ENCODE measurements at places on chromosomes 11 and 22.

DNA sequence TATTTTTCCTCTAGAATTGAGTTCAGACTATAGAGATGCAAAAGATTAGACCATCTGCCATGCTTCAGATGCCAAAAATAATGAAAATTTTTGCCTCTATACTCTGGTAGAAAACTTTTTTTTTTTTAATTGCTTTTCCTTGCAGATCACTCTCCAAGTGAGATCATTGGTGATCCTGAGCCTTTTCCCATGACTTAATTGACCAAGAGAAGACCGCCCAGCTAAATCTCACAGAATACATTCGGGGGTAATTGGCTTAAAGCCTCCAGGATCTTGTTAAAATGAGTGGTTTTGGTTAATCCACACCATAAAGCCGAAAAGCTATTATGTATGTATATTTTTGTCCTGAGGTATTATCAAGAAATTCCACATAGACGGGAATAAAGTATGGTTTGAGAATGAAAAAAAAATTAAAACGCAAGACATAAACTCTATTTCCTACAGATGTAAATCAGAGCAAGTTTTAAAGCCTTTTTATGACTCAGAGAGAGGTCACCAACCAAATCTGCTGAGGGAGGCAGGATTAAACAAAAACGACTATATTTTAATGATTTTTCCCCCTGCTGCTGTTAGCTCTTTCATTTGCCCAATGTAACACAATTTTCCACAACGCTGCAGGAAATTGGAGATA is 64.0 kb downstream of the PARVA start:
- DNase-seq = no peak

GRCh38 chr11:134181707-134182106 is 42.1 kb downstream of the NCAPD3 start:
- no peak for DNase-seq

DNA sequence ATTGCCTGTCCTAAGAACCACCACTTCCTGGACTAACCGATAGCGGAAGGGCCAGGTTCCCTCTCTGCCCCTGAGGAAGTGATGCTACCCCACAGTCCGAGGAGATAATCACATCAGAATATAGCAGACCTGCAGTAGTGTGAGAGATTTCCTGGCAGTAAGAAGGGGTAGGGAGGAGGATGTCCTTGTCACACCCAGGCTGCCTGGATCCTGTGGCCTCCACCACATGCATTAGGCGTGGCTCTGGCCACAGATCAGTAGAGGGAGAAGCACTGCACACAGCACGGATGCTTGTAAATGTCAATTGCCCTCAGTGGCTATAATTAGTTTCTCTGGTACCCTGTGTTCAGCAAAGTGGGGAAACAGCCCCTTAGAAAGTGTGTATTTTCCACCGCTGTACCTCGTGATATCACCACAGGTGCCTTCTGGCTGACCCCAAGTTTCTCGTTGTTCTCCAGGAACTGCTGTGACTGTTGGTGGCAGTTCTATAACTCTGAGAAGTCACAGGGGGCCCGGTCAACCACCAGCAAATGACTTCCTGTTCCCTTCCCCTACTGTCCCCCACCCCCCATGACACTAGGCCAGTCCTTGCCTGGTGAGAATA is 61.8 kb downstream of the UBASH3B start:
- no peak for DNase-seq

DNA sequence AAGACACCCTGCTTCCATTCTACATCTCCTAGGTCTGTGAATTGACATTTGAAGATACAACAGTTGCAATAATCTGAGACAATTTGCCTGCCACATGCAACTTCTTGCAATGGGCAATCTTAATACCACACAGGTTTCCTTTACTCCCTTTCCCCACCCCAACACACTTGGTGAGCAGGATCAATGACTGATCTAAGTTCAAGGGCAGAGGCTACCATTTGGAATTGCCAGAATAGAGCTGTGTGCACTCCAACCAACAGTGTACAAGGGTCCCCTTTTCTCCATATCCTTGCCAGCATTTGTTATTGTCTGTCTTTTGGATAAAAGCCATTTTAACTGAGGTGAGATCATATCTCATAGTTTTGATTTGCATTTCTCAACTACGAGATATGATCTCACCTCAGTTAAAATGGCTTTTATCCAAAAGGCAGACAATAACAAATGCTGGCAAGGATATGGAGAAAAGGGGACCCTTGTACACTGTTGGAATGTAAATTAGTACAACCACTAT is 2.9 kb upstream of the NNMT start:
- no peak for DNase-seq

DNA sequence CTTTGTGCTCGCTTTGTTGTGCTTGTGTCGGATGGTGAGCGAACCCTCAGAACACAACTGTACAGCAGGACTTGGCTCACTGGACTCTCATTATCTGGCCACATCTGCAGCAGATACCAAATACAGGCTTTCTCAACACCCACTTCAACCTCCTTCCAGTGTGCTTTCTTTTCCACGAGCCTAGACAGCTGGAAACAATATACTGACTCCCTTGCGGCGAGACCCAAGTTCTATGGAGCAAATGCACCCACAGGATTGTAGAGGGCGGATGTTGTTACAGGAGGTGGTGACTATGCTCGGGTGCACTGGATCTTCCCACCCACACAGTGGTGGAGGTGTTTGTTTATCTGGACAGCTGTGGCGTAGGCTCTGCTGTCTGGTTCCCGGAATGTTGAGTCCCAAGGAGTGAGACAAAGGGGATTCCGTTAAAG is 204.3 kb downstream of the TENM4 start:
- no peak for DNase-seq

DNA sequence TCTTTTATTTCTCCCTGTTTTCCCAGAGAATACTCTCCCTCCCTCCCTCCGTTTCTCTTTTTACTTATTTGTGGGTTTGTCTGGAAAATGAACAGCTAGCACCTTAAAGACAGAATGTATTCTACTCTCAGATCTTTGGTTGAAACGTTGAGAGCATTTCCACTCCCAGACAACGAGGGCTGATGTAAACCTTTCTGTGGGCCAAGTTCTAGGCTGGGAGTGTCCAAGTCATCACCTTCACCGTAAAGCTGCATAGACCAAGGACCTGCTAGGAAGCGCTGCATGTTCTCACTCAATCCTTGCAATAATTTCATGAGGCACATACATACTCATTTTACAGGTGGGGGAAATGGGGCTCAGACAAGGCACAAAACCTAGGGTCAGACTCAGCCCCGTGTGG is 32.4 kb downstream of the MYH9 start:
- no peak for DNase-seq

GRCh38 chr11:79610678-79611077 is 169.8 kb upstream of the TENM4 start:
- DNase-seq = no peak

GRCh38 chr11:14907411-14908213 is 15.6 kb upstream of the CYP2R1 start:
- peak; percentile 86 for DNase-seq

DNA sequence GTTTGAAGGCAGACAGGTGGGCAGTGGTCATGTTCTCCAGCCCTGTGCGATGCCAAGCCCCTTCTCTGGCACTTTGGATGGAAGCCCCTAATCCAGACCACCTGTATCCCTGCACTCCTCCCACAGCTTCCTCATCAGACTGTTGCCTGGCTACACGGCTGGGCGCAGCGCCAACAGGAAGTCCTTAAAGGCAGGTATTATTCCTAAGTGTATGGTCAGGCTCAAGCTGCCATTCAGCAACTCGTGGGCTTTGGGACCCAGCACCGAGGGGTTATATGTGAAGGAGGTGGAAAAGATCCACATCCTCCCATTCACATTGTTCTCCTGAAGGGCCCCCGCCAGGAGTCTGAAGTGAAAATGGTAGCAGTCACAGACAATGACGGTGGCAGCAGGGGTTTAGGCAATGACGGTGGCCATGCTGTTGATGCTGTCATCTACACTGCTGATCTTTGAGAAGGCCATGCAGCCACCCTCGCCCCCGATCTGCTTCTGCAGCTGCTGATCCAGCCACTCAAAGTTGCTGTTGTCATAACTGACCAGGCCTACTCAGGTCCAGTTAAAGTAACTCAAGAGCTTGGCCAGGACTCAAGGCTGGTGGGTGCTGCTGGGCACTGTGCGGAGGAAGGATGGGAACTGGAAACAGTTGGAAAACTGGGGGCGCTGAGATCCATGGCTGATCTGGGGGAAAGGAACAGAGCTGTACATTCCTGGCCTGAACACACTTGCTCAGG is 27.7 kb downstream of the OR6Q1 start:
- DNase-seq = no peak

DNA sequence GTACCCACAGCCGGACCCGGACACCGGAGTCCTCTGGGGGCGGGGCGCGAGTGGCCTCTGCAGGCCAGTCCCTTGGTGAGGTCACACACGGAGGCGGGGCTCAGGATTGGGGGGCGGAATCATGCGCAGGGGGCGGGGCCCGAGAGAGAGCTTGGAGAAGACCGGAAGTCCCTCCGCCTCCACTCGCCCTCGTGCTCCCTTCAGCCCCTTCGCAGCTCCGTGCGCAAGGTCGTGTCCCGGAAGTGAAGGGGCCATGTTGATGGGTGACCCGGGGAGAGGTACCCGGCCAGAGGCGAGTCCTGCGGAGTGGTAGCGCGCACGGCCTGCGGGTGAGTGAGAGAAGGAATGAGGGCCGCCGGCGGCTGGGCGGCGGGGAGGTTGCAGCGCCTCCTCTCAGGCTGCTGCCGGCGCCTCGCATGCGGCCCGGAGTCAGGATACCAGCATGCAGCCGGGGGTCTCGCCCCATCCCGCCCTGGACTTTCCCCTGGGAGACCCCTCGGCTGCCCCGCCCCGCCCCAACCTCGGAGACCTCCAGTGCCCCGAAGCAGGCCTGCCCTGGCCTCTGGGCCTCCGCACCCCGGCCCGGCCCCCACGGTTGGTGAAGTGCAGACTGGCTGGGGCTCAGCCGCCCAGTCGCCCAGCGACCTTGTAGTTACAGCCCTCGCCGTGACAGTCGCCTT is at the start of gene MIEF1:
Gene MIEF1 (plus strand): TSS at position 182 of the 680 bp plus-strand sequence. CDS start 9,005 bp downstream, outside the sequence.
- peak; percentile 80 for DNase-seq

- no peak for DNase-seq
Measured at GRCh38 chr11:70226967-70227366, 23.9 kb downstream of the FADD start.

- DNase-seq = no peak
Measured at GRCh38 chr22:21971858-21972275, 10.7 kb downstream of the TOP3B start.

DNA sequence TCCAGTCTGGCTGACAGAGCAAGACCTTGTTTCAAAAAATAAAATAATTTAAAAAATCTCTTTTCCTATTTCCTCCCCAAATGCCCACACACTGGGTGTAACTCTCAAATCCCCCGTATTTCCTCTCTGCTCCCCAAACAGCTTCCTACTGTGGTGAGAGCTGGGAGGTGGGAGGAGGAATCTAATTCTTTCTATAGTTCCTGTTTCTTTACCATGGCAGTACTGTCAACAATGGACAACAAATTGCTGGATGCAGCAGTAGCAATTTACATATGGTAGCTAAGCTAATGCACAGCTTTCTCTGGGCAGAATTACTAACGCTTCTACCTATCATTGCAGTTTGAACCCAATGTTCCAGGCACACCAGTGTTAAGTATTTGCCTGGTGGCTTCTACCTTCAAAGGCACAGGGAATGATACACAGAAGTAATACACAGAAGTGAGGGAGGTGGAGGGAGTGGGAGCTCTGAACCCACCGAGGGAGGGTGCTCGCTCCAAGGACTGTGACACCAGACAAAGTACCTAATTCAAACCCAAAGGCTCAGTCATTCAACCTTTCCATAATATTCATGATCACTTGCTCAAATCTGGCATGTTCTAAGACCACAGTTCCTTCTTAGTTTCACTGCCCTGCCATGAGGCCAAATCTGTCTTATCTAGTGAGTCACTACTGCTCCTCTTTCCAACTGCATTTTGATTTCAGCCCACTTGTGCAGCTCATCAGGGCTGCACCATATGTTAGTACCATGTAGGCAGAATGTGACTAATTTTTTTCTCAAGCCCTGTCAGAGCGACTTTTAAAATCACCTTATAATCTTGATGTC is 37.9 kb downstream of the CELF1 start:
- DNase-seq = no peak

DNA sequence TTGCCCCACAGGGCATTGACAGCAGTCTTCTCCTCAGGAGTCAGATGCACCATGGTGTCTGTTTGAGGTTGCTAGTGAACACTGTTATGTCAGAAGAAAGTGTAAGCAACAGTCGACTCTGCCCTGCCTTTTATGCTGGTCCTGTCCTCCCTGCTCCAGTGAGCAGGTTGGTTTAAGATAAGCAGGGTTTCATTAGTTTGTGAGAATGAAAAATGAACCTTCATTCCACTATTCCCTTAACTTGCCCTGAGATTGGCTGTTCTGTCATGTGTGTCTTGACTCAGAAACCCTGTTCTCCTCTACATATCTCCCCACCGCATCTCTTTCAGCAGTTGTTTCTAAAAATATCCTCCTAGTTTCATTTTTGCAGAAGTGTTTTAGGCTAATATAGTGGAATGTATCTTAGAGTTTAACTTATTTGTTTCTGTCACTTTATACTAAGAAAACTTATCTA is at the start of gene HBD:
Gene HBD (minus strand): TSS at position 103 of the 454 bp plus-strand sequence. CDS start 50 bp downstream, at position 53.
- no peak for DNase-seq

DNA sequence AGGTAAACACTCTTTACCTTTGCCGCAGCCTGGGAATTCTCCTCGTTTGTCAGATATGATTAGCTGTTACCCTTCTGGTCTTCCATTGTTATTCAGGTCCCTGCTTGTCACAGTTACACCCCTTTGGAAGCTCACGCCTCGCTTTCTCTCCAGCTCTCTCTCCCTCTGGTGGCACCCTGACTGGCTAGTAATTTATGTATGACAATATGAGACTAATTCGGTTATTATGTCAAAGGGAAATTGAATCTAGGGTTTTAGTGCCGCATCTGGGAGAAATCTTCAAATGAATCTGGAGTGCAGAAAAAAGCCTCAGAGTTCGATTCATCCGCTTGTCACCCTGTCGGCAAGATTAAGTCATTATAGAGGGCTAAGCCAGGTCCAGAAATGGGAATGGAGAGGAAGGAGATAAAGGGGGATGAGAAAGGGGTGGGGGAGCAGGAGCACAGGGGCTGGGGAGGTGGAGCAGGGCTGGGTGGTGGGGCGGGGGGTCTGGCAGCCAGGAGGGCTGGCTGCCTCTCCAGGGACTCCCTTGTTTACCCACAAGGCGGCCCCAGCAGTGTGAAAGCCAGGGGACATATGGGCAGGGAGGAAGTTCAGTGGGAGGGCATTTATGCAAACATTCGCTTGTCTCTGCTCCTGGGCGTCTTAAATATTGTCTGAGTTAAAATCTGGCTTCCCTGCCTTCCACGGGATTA is 179.0 kb upstream of the NECTIN1 start:
- no peak for DNase-seq

- DNase-seq = no peak
Measured at GRCh38 chr22:20472629-20473442, 22.8 kb downstream of the KLHL22 start.

GRCh38 chr22:30889996-30890480 is 78.5 kb downstream of the MORC2 start:
- no peak for DNase-seq

GRCh38 chr11:27485930-27486773 is 13.6 kb upstream of the LGR4 start:
- no peak for DNase-seq

- DNase-seq = no peak
Measured at GRCh38 chr11:126591966-126592489, 236.5 kb downstream of the ST3GAL4 start.

- DNase-seq = no peak
Measured at GRCh38 chr11:13761716-13762115, 93.2 kb downstream of the FAR1 start.

GRCh38 chr22:45777852-45778375 is 106.3 kb downstream of the ATXN10 start:
- no peak for DNase-seq

All from T-helper 17 cell (primary cell).